AG09319 (cell line): ENCODE measurements at places on chromosomes 7 and 10.

- no peak for DNase-seq
These were observed 8.0 kb upstream of the PPIF start for GRCh38 chr10:79339266-79339665.

DNA sequence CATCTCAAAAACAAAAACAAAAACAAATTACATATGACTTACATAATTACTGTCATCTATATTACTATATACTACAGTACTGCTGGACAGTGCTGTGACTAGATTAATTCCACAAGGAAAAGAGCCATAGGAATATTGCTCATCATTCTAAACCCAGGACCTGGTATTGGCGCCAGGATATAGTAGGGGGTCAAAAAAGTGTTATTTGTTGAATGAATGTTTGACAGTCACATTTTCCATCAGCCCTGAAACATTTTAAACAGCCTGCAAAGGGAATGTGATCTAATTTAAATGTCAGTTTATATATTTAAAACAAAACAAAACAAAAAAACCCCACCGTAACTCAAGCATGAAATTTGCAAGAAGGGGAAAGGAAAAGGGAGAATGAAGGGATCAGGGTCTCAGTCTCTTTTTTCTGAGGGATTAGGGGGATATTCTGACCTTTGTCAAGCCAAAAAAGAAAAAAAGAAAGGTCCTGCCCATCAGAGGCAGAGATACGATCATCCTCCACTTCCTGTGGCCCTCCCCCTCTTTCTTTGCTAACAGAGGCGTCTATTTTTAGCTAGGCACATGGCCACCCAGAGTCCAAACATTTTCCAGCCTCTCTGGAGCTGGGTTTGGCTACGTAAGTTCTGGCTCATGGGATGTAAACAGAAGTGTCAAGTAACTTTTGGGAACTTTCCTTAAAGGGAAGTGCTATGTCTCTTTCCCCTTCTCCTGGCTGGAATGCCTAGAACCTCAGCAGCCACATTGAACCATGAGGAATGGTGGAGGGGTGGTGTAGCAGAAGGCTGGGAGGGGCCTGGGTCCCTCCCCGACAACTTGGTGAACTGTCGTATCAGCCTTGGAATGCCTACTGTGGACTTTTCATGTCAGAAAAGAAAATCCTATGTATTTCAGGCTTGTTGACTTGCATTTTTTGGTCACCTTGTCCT is 44.6 kb upstream of the DLG5 start:
- DNase-seq, result peak; percentile 95

GRCh38 chr10:49572594-49573114 is 33.7 kb upstream of the ERCC6 start:
- DNase-seq, result no peak

DNA sequence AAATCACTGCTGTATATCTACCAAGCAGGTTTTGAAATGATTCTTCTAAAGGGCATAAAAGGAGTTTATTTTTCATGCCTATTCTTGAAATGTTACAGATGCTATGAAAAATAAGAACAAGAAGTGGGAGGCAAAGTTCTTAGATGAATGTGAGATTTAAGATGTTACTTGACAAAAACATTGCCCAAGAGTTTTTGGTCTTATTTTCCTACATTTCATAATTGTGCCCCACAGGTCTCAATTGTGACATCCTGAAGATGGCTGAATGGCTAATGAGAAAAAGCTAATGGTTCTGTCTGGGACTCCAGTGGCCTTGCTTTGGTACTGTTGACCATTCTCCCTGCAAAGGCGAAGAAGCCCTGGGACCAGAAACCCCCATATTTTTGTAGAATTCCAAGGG is 43.0 kb upstream of the IFRD1 start:
- DNase-seq, result no peak

GRCh38 chr7:81665236-81665635 is 104.6 kb downstream of the HGF start:
- no peak for DNase-seq

DNA sequence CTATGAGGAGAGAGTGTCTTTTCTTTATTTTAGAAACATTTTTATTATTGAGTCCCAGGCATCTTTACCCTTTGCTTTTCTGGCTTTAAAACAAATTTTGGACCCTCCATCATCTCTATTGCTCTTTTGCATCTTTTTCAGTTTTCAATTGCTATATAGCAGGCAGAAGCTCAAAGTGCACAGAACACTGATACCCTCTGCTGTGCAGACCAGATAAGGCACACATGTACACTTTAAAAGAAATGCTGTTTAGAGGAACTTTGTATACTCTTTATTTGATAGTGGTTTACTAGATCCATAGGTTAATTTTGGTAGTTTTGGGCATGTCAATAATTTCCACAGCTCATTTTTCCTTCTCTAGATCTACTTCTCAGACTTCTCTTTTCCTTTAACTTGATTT is 324.2 kb downstream of the SH2D4B start:
- no peak for DNase-seq

GRCh38 chr7:82164813-82165212 is 278.8 kb downstream of the CACNA2D1 start:
- peak; percentile 42 for DNase-seq

- DNase-seq, result no peak
These were observed 87.6 kb upstream of the ADARB2 start for GRCh38 chr10:1824928-1825327.

DNA sequence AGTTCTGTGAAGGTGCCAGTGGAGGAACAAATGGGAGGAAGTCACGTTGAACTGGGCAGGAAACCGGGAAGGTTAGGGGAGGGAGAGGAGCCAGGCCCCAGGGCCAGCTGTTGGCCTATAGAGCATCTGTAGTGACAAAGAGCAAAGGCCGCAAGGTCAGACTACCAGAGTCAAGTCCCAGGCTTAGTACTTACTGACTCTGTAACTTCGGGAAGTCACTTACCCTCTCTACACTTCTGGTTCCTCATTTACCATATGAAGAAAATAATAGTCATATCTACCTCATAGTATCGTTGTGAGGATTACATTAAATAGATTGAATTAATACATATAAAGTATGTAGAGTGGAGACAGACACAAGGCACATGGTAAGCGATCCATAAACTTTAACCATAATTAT is 101.8 kb upstream of the FZD1 start:
- no peak for DNase-seq

GRCh38 chr10:498760-499435 is 190.6 kb downstream of the DIP2C start:
- no peak for DNase-seq

DNA sequence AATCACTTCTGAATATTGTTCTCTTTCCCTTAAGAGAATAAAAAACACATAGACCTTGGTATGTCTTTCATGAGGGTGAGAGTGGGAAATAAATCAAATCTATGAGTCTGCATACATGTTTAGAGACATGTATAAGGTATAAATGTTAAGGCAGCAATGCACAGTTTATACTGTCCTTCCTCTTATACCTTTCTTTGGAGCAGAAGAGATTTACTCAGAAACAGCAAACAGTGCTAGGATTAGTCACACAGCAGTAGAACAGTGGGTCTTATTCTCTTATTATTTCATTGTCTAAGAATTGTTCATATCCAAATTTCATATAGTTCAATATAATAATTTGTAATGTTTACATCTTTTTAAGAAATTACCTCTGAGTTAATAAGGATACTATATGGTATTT is 126.7 kb upstream of the TMEM196 start:
- DNase-seq, result no peak

DNA sequence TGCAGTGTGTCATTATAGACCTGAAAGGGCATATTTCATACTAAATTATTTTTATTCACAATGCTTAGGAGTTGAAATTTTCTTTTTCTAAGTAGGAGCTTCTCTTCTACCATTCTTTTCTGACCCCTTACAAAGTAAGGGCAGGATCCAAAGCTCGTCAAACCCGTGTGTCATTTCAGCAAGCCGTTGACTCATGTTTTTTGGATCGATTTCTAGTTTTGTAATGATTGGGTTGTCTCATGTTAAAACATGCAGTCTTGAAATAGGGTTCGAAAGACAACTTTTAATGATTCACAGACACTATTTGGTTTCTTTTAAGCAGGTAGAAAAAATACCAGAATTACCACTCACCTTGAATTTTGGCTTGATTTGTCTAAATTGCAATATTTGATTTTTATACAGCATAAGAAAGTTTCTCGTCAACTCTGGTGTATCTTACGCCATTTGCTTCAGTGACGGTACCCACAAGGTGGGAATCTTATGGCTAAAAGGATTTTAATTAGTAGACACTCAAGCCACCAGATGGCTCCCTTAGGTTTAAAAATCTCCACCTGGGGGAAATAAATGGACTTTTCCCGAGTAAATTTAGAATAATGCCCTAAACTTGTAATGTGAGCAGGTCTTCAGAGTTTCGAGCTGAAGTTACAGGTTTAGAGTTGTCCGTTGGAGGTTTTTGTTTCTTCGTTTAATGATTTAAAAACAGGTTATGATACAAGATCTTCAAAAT is 283.4 kb downstream of the CCDC3 start:
- DNase-seq, result no peak

DNA sequence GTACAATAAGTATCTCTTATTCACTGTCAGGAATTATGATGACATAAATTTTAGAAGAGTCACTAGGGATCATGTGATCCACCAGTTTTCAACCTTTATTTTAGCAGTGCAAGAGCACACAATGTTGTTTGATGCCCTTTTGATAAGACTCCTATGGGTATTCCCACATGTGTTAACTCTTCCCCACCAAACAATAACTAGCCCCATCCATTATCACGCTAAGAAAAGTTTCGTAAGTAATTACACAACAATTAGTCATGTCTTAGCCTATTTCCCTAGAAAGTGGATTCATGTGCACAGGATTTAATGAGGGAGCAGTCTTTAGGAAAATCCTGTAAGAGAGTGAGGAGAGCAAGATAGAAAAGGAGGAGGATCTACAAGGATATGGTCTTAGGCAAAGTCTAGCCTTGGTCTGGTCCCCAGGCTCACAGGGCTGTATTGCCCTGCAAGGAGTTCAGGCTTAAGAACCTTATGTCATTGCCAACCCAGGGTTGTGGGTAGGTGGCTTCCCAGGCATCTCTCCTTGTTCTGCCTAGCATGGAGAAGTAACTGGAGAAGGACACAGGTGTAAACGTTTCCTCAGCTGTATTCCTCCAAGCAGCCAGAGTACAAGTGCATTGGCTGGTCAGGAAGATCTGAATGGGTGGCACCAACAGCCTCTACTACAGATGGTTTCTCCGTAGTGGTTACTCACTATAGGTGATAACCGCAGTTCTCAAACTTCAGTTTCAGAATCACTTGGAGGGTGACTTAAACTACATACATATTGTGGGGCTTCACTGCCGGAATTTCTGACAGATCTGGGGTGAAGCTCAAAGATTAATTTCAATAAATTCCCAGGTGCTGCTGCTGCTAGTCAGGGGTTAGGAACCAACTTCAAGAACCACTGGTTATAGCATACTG is 574.5 kb downstream of the SUGCT start:
- no peak for DNase-seq

DNA sequence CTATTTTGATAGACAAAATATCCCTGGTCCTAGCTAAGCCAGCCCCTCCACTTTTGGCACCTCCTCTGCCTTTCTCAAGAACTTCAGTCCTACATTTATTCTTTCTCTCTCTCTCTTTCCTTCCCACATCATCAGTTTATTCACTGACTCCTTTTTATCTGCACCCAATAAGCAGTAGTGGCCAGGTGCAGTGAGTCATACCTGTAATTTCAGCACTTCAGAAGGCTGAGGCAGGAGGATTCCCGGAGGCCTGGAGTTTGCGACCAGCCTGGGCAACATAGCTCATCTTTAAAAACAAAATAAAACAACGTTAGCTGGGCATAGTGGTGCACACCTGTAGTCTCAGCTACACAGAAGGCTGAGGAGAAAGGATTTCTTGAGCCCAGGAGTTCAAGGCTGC is 19.4 kb upstream of the NRP1 start:
- DNase-seq, result no peak

DNA sequence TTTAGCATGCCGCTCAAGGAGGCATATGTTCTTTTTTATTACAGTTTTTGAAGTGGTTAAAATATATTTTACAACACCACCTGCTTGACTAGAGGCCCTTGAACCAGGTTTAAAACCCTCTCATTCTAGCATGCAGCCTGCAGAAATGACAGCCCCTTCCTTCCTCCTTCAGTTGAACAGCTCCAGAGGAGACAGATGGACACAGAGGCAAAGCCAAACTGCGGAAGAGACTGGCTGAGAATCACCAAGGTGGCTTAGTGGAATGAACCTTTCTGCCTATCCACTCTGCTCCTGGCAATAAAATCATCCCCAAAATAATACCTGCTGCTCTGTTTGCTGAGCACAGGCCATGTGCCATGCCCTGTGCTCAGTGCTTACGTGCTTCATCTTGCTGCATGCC is 23.9 kb upstream of the PLPP4 start:
- DNase-seq, result no peak

DNA sequence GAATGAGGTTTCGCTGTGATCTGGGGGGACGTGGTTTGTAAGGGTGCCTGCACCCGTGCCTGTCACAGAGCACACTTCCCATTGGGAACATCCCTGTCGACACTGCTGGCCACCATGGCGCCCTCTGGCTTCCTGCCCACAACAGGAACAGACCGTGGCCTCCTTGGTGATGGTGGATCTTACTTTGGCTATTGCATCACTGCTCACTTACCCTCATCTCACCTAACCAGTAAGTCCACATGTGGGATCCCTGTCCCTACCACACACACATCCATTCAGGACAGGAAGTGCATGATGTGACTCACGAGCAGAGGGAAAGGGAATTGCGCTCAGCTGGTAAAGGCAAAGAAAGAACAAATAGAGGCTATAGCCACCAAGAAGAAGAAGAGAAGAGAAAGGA is 26.2 kb upstream of the SEC61G start:
- DNase-seq, result no peak

DNA sequence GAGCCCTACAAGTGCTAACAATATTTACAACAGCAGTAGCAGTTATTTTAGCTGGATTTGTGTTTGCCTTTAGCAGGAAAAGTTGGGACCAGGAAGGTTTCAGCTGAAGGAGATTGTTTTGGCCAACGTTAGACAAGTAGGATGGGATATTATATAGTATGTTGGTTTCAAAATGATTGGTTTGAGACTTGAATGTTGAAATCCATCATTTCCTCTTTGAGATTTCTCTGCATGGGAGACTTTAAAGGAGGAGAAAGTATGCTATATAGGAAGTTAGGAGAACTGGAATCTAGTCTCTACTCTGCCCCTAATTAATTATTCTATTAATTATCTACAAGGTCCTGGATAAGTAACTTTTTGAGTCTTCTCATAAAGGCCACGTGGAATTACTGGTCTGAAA is 263.8 kb downstream of the PTEN start:
- DNase-seq, result no peak

DNA sequence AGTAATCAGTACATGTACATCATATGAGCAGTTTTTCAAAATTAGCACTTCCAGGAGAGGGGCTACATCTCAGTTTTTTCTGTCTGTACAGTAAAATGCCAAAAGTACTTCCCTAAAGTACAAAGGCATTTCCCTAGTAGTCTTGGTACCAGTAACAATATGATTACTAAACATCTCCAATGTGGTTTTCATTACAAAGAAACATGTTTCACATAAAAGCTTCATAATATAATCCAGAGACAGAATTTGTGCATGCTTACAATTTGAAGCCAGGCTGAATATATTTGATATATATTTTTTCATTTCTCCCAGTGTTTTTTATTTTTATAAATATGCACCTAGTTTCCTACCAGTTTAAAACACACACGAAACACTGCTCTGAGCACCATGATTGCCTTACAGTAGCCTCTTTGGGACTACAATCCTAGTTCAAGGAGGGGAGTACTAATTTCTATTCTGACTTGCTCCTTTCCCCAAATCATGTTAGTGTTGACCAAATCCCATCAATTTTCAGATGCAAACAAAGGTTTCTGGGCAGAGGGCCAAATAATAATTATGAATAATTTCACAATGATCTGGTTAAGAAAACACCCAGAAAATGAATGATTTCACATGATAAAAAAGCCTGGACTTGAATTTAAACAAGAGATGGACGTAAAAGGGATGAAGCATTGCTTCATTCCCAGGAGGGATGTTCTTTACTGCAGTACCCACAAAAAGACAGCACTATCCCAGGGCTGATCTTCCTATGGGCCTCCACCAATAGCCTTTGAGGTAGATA is 201.3 kb downstream of the SLC25A13 start:
- no peak for DNase-seq
